ENCODE measurements at places on chromosomes 2 and 18.

- H3K4me1 ChIP-seq: no peaks in the 10 kb centered on the region
- no peak for DNase-seq
- no peak overlapping the region for H3K4me3 ChIP-seq
- peaks cover 7% of the 10 kb centered on the region for H3K27me3 ChIP-seq
- no peaks in the 10 kb centered on the region for H3K36me3 ChIP-seq
Measured at GRCh38 chr18:1503847-1504246, 599.2 kb downstream of the ADCYAP1 start.

DNA sequence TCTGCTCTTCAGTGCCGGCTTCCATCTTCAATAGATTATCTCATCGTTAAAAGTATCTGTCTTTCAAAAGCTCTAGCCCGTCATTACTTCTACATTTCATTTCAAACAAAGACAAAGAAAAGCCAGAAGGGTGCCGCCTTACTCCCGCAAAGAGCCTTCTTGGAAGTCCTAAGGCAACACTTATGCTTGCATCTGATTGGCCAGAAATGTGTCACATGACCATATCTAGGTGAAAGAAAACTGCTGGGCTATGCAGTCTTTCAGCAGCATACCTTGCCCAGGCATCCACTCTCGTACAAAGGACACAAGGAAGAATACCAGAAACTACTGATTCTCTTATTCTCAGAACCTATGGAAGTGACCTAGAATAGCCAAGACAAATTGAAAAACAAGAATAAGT lies 217.1 kb upstream of the SLC35G4 start:
- H3K4me3 ChIP-seq: no peak overlapping the region
- no peaks in the 10 kb centered on the region for H3K36me3 ChIP-seq
- H3K27ac ChIP-seq: no peak overlapping the region
- H3K4me1 ChIP-seq: peaks cover 14% of the 10 kb centered on the region
- DNase-seq: no peak

DNA sequence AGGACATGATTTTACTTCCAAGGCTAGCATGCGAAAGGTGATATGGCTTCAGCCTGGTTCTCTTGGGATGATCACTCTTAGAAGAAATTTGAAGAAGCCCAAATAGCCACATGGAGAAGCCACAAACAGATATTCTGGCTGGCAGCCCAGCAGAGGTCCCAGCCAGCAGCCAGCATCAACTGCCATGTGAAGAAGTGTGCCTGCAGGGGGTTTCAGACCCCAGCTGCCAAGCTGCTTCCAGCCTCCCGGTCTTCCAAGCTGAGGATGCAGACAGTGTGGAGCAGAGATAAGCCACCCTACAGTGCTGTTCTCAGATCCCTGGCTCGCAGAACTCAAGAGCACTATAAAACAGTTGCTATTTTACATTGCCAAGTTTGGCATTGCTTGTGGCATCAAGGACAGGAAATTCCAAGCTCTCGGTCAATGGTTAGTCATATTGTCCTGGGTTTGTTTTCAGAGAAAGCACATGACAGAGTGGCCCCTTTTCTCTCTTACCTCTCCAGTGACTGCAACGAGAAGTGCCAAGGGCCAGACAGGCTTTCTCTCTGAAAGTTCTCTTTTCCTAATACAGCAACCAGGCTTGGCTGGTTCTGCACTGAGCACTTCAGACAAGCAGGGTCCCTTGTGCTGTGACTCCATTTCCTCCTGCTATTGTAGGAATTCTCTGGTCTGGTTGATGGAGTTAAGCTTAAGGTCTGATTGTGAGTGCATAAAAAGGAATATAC lies 223.7 kb downstream of the ANKRD30B start:
- no peaks in the 10 kb centered on the region for H3K36me3 ChIP-seq
- H3K27ac ChIP-seq: no peak overlapping the region
- H3K4me3 ChIP-seq: no peak overlapping the region
- no peaks in the 10 kb centered on the region for H3K27me3 ChIP-seq
- no peak for DNase-seq

GRCh38 chr18:27901424-27902226 lies 275.3 kb downstream of the CDH2 start:
- no peak overlapping the region for H3K27ac ChIP-seq
- no peak for DNase-seq
- no peaks in the 10 kb centered on the region for H3K27me3 ChIP-seq
- no peak overlapping the region for H3K4me3 ChIP-seq
- H3K36me3 ChIP-seq: peaks cover under 1% of the 10 kb centered on the region
- H3K4me1 ChIP-seq: peaks cover 9% of the 10 kb centered on the region

GRCh38 chr18:73136134-73136533 lies 268.3 kb upstream of the NETO1 start:
- peaks cover 2% of the 10 kb centered on the region for H3K27me3 ChIP-seq
- H3K4me3 ChIP-seq: no peak overlapping the region
- no peak overlapping the region for H3K27ac ChIP-seq
- H3K36me3 ChIP-seq: no peaks in the 10 kb centered on the region
- DNase-seq: no peak
- H3K4me1 ChIP-seq: no peaks in the 10 kb centered on the region

- no peak for DNase-seq
- H3K27ac ChIP-seq: peak overlapping the region; percentile 58
- no peak overlapping the region for H3K4me3 ChIP-seq
- peaks cover 51% of the 10 kb centered on the region for H3K4me1 ChIP-seq
- H3K36me3 ChIP-seq: peaks cover 2% of the 10 kb centered on the region
- no peaks in the 10 kb centered on the region for H3K27me3 ChIP-seq
Measured at GRCh38 chr2:55865096-55865835, 58.3 kb downstream of the EFEMP1 start.

- H3K4me1 ChIP-seq: peaks cover 11% of the 10 kb centered on the region
- H3K27me3 ChIP-seq: no peaks in the 10 kb centered on the region
- no peak for DNase-seq
- H3K4me3 ChIP-seq: no peak overlapping the region
Measured at GRCh38 chr18:8685141-8685913, 20.0 kb upstream of the MTCL1 start.

DNA sequence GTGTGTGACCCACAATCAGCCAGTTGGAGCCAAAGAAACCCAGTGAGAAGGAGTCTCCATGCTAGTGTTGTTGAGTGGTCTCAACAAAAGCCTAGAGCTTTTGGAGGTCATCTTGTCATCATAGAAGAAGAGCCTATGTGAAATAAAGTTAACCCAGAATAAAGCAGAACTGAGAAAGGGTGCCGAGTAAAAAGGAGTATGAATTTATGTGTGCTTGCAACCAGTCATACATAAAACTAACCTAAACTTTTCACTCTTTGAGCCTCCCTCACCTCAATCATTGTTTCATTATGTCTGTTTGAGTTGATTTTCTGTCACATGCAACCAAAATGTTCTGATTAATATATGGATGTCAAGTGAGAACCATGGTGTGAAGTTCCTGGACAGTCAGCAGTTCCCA lies 599.3 kb upstream of the ZEB2 start:
- no peak overlapping the region for H3K27ac ChIP-seq
- H3K36me3 ChIP-seq: no peaks in the 10 kb centered on the region
- no peak for DNase-seq
- peaks cover 42% of the 10 kb centered on the region for H3K4me1 ChIP-seq
- no peaks in the 10 kb centered on the region for H3K27me3 ChIP-seq

DNA sequence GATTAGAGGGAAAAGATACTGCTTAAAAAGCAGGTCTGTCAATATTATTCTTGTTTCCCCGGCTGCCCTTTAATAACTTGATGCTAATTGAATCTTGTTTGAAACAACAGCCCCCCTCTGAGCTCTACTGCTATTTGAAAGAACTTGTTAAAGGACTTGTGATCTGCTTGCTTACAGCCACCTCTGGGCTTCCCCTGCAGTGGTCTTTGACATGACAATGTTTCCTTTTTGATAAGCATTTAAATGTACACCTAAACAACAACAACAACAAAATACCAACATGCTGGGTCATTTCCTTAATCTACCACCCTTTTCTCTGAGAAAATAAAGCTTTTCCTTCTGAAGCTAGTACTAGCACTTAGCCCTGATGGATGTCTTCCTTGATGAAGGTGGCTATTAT lies 3.9 kb downstream of the HOXD1 start:
- H3K36me3 ChIP-seq: no peaks in the 10 kb centered on the region
- no peak for DNase-seq
- H3K4me1 ChIP-seq: peaks cover 17% of the 10 kb centered on the region
- H3K4me3 ChIP-seq: no peak overlapping the region

- no peak overlapping the region for H3K27ac ChIP-seq
- peaks cover 7% of the 10 kb centered on the region for H3K4me1 ChIP-seq
- peaks cover 10% of the 10 kb centered on the region for H3K27me3 ChIP-seq
Measured at GRCh38 chr2:238714038-238714528, 133.8 kb upstream of the TWIST2 start.

- DNase-seq: no peak
- no peak overlapping the region for H3K27ac ChIP-seq
- peaks cover 13% of the 10 kb centered on the region for H3K27me3 ChIP-seq
- no peak overlapping the region for H3K4me3 ChIP-seq
- peaks cover 47% of the 10 kb centered on the region for H3K4me1 ChIP-seq
- peaks cover 4% of the 10 kb centered on the region for H3K36me3 ChIP-seq
Measured at GRCh38 chr18:63155910-63156773, 163.4 kb downstream of the BCL2 start.

DNA sequence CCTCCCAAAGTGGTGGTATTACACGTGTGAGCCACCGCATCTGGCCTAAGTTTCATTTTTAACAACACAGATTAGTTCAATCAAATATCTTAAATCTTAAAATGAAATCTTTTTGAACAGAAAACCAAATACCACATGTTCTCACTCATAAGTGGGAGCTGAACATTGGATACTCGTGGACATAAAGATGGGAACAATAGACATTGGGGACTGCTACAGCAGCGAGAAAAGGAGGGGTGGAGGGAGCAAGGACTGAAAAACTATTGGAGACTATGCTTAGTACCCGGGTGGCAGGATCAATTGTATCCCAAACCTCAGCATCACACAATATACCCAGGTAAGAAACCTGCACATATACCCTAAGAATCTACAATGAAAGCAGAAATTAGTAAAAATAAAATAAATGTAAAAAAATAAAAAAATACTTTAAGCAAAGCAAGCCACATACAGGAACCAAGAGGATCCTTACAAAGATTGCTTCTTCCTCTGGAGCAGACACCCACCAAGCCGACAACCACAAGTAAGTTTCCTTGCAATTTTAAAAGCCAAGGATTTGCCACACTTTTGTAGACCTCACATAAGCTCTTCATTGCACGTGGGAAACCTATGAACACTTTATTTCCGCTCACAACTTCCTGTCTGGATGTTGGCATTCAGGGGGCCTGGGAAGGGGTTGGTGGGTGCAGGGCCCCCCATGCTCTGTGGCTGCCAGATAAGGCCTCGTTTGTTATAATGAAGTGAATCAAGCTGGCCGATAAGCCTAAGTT lies 147.9 kb downstream of the MYCN start:
- no peak overlapping the region for H3K27ac ChIP-seq
- H3K4me1 ChIP-seq: no peaks in the 10 kb centered on the region
- H3K4me3 ChIP-seq: no peak overlapping the region
- H3K36me3 ChIP-seq: no peaks in the 10 kb centered on the region

DNA sequence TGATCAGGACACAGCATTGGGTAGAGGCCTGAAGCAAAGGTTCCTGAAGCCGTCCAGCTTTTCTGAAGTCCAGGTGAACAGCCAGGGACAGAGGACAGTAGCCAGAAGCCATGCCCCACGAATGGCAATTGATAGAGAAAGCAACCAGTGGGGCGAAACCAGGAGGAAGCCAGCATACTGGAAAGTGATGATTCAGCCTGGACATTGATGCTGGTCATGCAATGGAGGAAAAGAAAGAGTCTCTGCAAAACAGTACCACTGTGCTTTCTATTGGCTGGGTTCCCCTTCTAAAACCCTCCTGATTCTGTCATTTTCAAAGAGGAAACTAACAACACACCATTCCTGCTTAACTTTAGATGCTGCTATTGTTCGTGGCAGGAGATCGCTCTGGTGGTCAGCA lies 221.4 kb upstream of the EPAS1 start:
- peaks cover 35% of the 10 kb centered on the region for H3K4me1 ChIP-seq
- DNase-seq: no peak
- H3K36me3 ChIP-seq: no peaks in the 10 kb centered on the region

GRCh38 chr2:118496870-118497611 lies 350.4 kb downstream of the EN1 start:
- no peak for DNase-seq
- H3K4me3 ChIP-seq: no peak overlapping the region
- H3K4me1 ChIP-seq: no peaks in the 10 kb centered on the region
- H3K36me3 ChIP-seq: no peaks in the 10 kb centered on the region
- H3K27me3 ChIP-seq: peaks cover 10% of the 10 kb centered on the region
- no peak overlapping the region for H3K27ac ChIP-seq

- H3K36me3 ChIP-seq: peaks cover 7% of the 10 kb centered on the region
- no peaks in the 10 kb centered on the region for H3K27me3 ChIP-seq
- no peak overlapping the region for H3K4me3 ChIP-seq
- no peak overlapping the region for H3K27ac ChIP-seq
- no peak for DNase-seq
Measured at GRCh38 chr2:201536046-201536445, 84.5 kb downstream of the STRADB start.

DNA sequence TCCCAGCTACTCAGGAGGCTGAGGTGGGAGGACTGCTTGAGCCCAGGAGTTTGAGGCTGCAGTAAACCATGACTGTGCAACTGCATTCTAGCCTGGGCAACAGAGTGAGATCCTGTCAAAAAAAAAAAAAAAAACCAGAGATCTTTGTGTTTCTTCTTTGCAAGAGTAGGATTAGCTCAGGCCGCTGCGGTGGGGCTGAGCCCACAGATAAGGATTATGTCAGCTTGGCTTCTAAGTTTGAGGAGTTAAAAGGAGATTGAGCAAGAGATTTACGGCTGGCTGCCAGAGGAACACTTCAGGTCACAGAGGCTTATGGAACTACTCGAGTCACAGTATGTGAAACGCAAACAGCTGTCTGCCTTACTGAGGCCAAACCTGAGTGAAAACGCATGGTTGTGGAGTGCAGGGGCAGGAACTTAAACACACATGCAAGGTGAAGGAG lies 146.7 kb upstream of the L3MBTL4 start:
- H3K4me3 ChIP-seq: no peak overlapping the region
- DNase-seq: no peak
- no peaks in the 10 kb centered on the region for H3K27me3 ChIP-seq
- H3K4me1 ChIP-seq: peaks cover 4% of the 10 kb centered on the region
- H3K27ac ChIP-seq: no peak overlapping the region
